ENCODE measurements at places on chromosomes 2 and 18. TPM values are rescaled to one million over a fixed set of nuclear protein-coding genes. Genes with fewer than 3 reads are reported as not detected.

The TBR1 gene
- 0.31 TPM for total RNA-seq

The NEU2 gene
- total RNA-seq: not detected

The SERPINB11 gene
- total RNA-seq: not detected

The IL36RN gene
- total RNA-seq: not detected

The CFAP53 gene
- 0.33 TPM for total RNA-seq

The FASTKD2 gene
- 56.0 TPM for total RNA-seq

The BCL2L11 gene
- total RNA-seq: 9.3 TPM

The SGO2 gene
- 8.9 TPM for total RNA-seq

The SPATA3 gene
- total RNA-seq: not detected

The TNFAIP6 gene
- total RNA-seq: 66.1 TPM

The LYPD6 gene
- total RNA-seq: 1.7 TPM

The RUFY4 gene
- total RNA-seq: not detected

The DNAJC27 gene
- 6.9 TPM for total RNA-seq

The C2orf72 gene
- not detected for total RNA-seq

The MARCO gene
- not detected for total RNA-seq

The IL1RL1 gene
- total RNA-seq: under 0.01 TPM

The CDH2 gene
- total RNA-seq: 12.5 TPM

The MAP3K20 gene
- total RNA-seq: 22.1 TPM

The CCDC141 gene
- not detected for total RNA-seq

The NDC80 gene
- 39.6 TPM for total RNA-seq

The ALK gene
- total RNA-seq: 0.69 TPM

The ABCG8 gene
- total RNA-seq: not detected

The SPDYA gene
- total RNA-seq: 0.34 TPM

The PFN4 gene
- total RNA-seq: not detected

The SIGLEC15 gene
- under 0.01 TPM for total RNA-seq

The PARD6G gene
- total RNA-seq: 19.6 TPM

The ANKRD53 gene
- 0.46 TPM for total RNA-seq

The UGT1A5 gene
- not detected for total RNA-seq

The MTLN gene
- total RNA-seq: 32.4 TPM

The MYO3B gene
- total RNA-seq: 0.31 TPM

The HTR2B gene
- 0.34 TPM for total RNA-seq

The REG3A gene
- not detected for total RNA-seq

The HJURP gene
- 12.4 TPM for total RNA-seq

The LYG1 gene
- 0.77 TPM for total RNA-seq

The MAL gene
- total RNA-seq: 62.9 TPM

The ZNF385B gene
- total RNA-seq: not detected

The PRSS56 gene
- under 0.01 TPM for total RNA-seq

The ANKRD36C gene
- total RNA-seq: 49.4 TPM

The RNF125 gene
- 9.3 TPM for total RNA-seq

The MARCHF4 gene
- total RNA-seq: not detected

The FAM110C gene
- total RNA-seq: not detected

The DOK1 gene
- total RNA-seq: 2.6 TPM

The CRYGD gene
- not detected for total RNA-seq

The DHRS9 gene
- total RNA-seq: not detected

The C1QL2 gene
- total RNA-seq: not detected

The HOXD13 gene
- total RNA-seq: not detected

The RPRM gene
- not detected for total RNA-seq

The MLPH gene
- 196 TPM for total RNA-seq

The FIGN gene
- total RNA-seq: 8.0 TPM

The CLEC4F gene
- 0.36 TPM for total RNA-seq

The ELMOD3 gene
- 20.7 TPM for total RNA-seq

The CCT7 gene
- total RNA-seq: 434 TPM

The KCNIP3 gene
- 50.3 TPM for total RNA-seq

The TEX44 gene
- total RNA-seq: not detected
